Osteoblast (primary cell): ENCODE measurements at places on chromosomes 4 and X. TPM values are rescaled to one million over a fixed set of nuclear protein-coding genes. Genes with fewer than 3 reads are reported as not detected.

- H3K27ac ChIP-seq = no peak overlapping the region
- H3K4me3 ChIP-seq = no peak overlapping the region
- no peaks in the 10 kb centered on the region for H3K36me3 ChIP-seq
- no peak for DNase-seq
- no peaks in the 10 kb centered on the region for H3K4me1 ChIP-seq
Observed at GRCh38 chr4:83996254-83996653, 460.3 kb downstream of the GPAT3 start.

The CT45A9 gene
- not detected in 2 replicates for total RNA-seq

DNA sequence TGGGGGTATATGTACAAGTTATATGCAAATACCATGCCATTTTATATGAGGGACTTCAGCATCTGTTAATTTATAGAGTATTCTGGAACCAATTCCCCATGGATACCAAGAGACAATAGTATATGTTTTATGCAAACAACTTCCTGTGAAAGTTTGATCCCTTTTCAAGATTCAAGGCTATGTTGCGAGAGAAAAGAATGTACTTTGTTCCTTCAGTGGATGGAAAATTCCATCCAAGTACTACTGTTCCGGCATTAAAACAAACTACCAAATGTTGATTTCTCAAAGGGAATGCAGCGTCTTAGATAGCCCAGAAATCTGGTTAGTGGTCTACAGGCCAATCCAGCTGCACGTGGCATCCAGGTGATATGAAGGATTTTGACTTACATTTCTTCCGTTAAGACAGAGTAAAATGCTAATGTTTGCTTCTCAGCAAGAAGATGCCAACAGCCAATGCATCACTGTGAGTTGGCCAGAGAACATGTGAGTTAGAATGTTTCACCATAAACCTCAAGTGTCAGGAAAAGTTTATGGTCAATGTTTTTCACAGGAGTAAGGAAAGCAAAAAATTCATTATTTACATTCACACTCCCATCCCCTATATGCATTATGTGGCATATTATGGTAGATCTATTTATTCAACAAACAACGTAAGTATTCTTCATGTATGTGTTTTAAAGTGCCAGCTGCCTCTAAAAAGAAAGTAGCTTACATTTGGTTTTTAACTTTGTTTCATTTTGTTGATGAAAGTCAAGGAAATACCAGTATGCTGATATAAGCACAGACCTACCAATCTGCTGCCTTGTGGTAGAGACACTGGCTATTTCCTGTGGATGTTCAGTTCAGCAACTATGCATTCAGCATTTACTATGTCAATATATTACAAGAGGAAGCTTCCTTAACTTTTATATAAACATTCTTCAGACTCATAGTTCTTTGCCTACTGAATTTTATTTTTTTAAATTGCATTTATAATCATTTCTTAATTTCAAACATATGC, 44.4 kb downstream of the METTL14 start:
- DNase-seq = peak; percentile 74
- peak overlapping the region; percentile 72 for H3K27ac ChIP-seq
- no peaks in the 10 kb centered on the region for H3K27me3 ChIP-seq
- no peak overlapping the region for H3K4me3 ChIP-seq
- peaks cover 88% of the 10 kb centered on the region for H3K36me3 ChIP-seq

The SSX4 gene
- total RNA-seq = not detected in 2 replicates

DNA sequence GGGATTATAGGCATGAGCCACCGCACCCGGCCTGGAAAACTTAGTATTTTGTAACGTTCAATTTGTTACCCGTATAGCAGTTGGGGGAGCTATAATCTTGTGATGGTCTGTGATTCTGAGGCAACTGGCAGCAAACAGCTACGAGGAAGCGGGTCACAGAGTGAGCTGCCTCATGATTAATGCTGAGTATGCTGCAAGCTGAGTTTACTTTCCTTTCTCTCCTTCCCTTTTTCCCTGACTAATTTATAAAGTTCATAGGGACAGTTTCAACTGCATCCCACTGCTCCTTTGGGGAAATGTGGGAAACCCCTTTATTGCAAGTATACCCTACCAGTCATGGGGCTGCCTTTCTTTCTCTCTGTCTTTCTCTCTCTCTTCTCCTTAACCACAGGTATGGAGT, 17.7 kb upstream of the ELOVL6 start:
- H3K36me3 ChIP-seq = no peaks in the 10 kb centered on the region
- H3K4me3 ChIP-seq = no peak overlapping the region
- no peak overlapping the region for H3K27ac ChIP-seq
- no peaks in the 10 kb centered on the region for H3K27me3 ChIP-seq
- H3K4me1 ChIP-seq = no peaks in the 10 kb centered on the region

- H3K27me3 ChIP-seq = no peaks in the 10 kb centered on the region
- H3K27ac ChIP-seq = peak overlapping the region; percentile 61
- H3K4me1 ChIP-seq = peaks cover 25% of the 10 kb centered on the region
- DNase-seq = no peak
- no peak overlapping the region for H3K4me3 ChIP-seq
- no peaks in the 10 kb centered on the region for H3K36me3 ChIP-seq
Observed at GRCh38 chrX:47578692-47579091, 3.5 kb upstream of the TIMP1 start.

The PLCXD1 gene
- 3.3 and 4.1 TPM in 2 replicates for total RNA-seq

DNA sequence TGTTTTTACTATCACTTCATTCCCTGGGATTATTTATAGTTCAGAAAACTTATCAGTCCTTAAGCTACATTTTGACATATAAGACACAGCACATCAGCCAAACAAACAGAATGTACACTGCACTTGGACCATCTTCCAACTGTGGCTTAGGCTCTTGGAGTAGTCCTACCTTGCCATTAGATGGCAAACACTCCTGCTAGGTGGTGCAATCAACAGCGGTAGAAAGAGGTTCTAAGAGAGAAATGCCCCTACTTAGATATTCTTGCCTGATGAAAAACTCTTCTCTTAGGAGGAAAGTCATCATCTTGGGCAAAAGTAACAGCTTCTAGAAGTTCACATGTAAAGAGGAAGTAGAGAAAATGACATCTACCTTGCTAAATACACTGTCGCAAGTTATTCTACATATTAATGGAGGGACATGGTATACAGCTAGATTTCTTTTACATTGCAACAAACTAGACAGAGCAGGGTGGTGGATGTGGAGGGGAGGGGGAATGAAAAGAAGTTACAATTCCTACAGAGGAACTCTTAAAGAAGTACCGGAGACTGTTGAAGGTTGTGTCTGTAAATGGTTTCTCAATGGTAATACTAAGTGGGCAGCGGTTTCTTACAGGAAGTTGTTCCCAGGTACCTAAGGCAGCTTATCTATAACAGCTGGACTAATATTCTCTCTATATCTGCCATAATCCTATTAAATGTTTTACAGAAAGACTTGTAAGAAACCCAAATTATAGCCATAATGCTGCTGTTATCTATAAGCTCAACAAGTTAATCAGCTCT, 8.1 kb upstream of the STPG2 start:
- DNase-seq = no peak
- no peaks in the 10 kb centered on the region for H3K4me1 ChIP-seq
- H3K27ac ChIP-seq = no peak overlapping the region
- no peak overlapping the region for H3K4me3 ChIP-seq

DNA sequence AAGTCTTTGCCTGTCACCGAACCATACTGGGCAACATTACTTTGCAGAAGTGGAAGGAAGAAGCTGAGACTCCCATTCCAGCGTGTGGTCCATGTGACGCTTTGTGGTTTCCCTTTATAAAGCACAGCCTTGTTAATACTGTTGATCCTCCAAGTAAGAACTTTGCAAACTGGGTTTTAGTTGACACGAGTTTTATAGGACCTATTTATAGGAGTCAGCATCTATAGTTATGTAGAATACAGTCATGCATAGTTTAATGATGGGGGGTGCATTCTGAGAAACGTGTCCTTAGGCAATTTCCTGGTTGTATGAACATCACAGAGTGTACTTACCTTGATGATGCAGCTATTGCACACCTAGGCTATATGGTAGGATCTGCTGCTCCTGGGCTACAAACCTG, 1879.4 kb upstream of the TENM3 start:
- no peaks in the 10 kb centered on the region for H3K36me3 ChIP-seq
- H3K27me3 ChIP-seq = no peaks in the 10 kb centered on the region
- no peaks in the 10 kb centered on the region for H3K4me1 ChIP-seq
- H3K4me3 ChIP-seq = no peak overlapping the region

- H3K4me1 ChIP-seq = no peaks in the 10 kb centered on the region
- DNase-seq = peak; percentile 5
- H3K27ac ChIP-seq = no peak overlapping the region
- H3K27me3 ChIP-seq = no peaks in the 10 kb centered on the region
Observed at GRCh38 chr4:90071289-90072235, 55.6 kb upstream of the CCSER1 start.

The KCND1 gene
- total RNA-seq = 0.29 and 0.36 TPM in 2 replicates

GRCh38 chr4:11487139-11487538, 58.4 kb upstream of the HS3ST1 start:
- DNase-seq = no peak
- no peak overlapping the region for H3K27ac ChIP-seq
- H3K4me3 ChIP-seq = no peak overlapping the region
- H3K4me1 ChIP-seq = no peaks in the 10 kb centered on the region
- no peaks in the 10 kb centered on the region for H3K36me3 ChIP-seq

The HERC5 gene
- 0.88 and 1.4 TPM in 2 replicates for total RNA-seq

GRCh38 chr4:43369036-43369594, 476.6 kb downstream of the GRXCR1 start:
- no peak overlapping the region for H3K4me3 ChIP-seq
- no peak for DNase-seq
- no peak overlapping the region for H3K27ac ChIP-seq

DNA sequence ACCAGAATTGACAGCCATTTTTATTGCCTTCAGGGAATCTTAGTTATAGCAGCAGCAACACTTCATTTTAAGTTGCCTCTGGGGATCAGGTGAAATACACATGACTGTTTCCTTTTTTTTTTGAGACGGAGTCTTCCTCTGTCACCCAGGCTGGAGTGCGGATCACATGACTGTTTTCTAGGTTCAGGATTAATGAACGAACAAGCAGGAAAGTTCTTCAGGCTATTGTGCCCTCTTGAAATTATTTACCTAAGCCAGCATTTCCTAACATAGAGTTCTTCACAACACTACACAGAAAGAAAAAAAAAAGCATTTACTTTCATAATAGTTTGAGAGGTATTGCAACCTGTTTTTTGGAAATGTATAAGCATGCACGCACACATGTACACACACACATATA, 2032.8 kb downstream of the PCDH7 start:
- no peaks in the 10 kb centered on the region for H3K27me3 ChIP-seq
- no peaks in the 10 kb centered on the region for H3K36me3 ChIP-seq
- no peak for DNase-seq
- H3K27ac ChIP-seq = no peak overlapping the region

The SSX2 gene
- total RNA-seq = not detected in 2 replicates

- no peaks in the 10 kb centered on the region for H3K27me3 ChIP-seq
- H3K27ac ChIP-seq = no peak overlapping the region
- peak; percentile 95 for DNase-seq
- H3K4me1 ChIP-seq = peaks cover 5% of the 10 kb centered on the region
Observed at GRCh38 chr4:6749340-6750171, 33.0 kb upstream of the KIAA0232 start.

DNA sequence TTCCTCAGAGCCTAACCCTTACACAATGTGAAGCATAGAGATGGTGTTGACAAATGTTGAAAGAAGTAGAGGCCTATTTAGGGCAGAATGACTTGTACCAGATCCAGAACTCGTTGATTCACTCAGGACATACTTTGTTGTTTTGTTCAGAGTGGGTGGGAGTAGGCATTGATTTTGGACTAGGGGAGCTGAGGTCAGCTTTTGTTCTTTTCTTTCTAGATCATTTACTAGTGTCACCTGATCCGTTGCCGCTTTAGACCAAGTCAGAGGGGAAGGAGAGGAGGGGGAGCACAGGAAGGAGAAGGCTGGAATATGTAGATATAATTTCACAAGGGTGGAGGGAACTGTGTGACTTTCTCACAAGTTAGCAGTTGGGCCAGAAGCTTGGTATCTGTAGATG, 282.4 kb upstream of the GPC4 start:
- no peaks in the 10 kb centered on the region for H3K36me3 ChIP-seq
- H3K4me1 ChIP-seq = no peaks in the 10 kb centered on the region
- H3K4me3 ChIP-seq = no peak overlapping the region

GRCh38 chr4:39814403-39815185, 116.7 kb downstream of the UBE2K start:
- no peak overlapping the region for H3K4me3 ChIP-seq
- H3K27me3 ChIP-seq = no peaks in the 10 kb centered on the region
- H3K4me1 ChIP-seq = no peaks in the 10 kb centered on the region
- no peaks in the 10 kb centered on the region for H3K36me3 ChIP-seq

GRCh38 chr4:82921795-82922194, 21.3 kb downstream of the THAP9 start:
- H3K27me3 ChIP-seq = no peaks in the 10 kb centered on the region
- no peak overlapping the region for H3K4me3 ChIP-seq
- peaks cover 10% of the 10 kb centered on the region for H3K36me3 ChIP-seq
- no peaks in the 10 kb centered on the region for H3K4me1 ChIP-seq
- DNase-seq = no peak

GRCh38 chrX:17860811-17861488, at the start of gene RAI2:
Gene RAI2 (minus strand): TSS chrX:17861298. CDS start chrX:17802010, 59,288 bp downstream.
- no peaks in the 10 kb centered on the region for H3K4me1 ChIP-seq
- H3K27ac ChIP-seq = no peak within 1 kb of the TSS
- DNase-seq = no peak
- H3K36me3 ChIP-seq = no peaks in the 10 kb centered on the region

GRCh38 chr4:140223056-140223810, 69.2 kb upstream of the MAML3 start:
- H3K27me3 ChIP-seq = no peaks in the 10 kb centered on the region
- no peak overlapping the region for H3K27ac ChIP-seq
- no peak for DNase-seq
- no peaks in the 10 kb centered on the region for H3K4me1 ChIP-seq
- no peak overlapping the region for H3K4me3 ChIP-seq

DNA sequence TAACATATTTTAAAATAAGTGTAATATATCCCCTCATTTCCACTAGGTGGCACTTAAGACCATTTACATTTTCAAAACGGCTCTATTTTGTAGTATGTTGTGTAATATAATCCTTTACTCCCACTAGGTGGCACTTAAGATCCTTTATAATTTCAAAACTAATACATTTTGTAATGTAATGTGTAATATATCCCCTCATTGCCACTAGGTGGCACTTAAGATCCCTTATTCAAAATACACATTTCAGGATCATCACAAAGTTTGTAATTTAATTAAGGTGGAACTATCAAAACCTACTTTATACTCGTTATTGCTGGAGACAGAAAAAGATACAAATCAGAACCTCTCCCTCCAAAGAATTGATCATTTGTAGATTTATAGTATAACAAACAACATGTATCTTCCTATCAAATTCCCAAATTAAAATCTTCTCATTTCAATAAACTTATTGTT, 132.5 kb downstream of the ARHGAP6 start:
- H3K4me1 ChIP-seq = no peaks in the 10 kb centered on the region
- no peaks in the 10 kb centered on the region for H3K36me3 ChIP-seq

DNA sequence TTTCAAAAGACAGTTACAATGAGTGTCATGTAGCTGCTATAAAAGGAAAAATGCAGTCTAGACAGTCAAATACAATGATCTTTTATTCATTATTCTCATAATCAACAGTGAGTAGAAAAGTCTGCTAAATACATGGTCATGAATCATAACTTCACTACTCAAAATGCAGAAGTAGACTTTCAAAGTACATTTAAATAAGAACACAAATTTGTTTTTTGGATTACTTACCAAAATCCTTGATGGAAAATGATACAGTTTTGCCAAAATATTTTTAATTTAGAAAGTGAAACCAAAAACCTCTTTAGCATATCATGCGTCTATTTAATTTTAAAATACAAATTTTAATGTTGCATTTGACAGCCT, 4.9 kb downstream of the ACSL4 start:
- H3K4me3 ChIP-seq = peak overlapping the region; percentile 26
- H3K27me3 ChIP-seq = no peaks in the 10 kb centered on the region
- no peaks in the 10 kb centered on the region for H3K36me3 ChIP-seq

- H3K4me3 ChIP-seq = no peak overlapping the region
- no peaks in the 10 kb centered on the region for H3K27me3 ChIP-seq
- H3K4me1 ChIP-seq = peaks cover 8% of the 10 kb centered on the region
- no peak for DNase-seq
Observed at GRCh38 chr4:158863296-158863695, 94.5 kb downstream of the FNIP2 start.
